ENCODE measurements at places on chromosomes 5 and 9.

DNA sequence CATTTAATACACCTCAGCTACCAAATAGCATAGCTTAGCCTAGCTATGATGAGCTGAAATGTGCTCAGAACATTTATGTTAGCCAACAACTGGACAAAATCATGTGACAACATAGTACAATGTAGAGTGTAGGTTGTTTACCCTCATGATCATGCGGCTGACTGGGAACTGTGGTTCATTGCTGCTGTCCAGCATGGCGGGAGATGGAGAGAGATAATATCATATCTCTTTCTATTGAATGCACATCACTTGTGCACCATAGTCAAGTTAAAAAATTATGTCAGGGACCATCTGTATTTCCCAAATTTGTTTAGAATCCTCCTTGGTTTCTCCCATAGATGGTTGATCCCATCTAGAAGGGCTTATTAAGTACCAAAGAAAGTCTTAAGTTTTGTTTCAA, 151.1 kb upstream of the ELL2 start:
- DNase-seq: no peak

DNA sequence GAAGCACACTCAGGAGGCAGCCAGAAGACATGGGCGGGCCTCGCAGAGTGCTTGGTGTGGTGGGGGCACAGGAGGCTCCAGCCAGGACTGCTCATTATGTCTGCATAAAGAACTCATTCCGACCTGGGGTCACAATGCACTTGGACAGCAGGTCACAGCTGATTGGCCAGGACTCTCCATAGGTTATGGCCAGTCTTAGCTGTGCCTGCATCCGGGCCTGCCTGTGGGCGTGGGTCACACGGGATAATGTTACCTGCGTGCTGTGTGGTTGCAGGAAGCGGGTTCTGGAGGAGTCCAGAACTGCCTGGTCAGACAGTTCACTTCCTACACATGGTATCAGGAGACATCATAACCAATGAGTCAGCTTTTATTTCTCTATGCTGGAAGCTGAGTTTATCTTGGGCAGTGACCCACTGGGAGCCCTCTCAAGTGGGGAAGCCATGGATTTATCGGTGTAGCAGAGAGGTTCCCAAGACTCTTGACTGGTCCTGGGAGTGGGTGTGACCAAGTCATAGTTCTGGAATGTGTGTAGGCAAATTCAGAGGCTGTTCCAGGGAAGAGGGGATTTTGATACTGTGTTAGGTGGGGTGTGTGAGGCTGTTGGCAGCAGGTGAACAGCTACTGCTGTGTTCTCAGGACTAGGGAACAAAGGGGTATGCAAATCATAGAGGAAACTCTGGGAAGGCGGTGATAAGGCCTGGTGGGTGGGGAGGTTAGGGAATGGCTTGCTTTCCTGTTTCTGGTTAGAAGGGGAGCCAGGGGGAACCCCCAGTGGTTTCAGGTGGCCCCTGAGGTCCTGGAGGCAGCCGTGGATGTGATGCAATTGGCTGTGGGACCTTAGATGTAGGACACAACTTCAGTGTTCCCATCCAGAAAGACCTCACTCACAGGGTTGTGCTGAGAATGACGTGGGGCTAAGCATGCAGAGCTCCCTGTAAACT, 51.3 kb downstream of the ARHGEF37 start:
- no peak for DNase-seq

DNA sequence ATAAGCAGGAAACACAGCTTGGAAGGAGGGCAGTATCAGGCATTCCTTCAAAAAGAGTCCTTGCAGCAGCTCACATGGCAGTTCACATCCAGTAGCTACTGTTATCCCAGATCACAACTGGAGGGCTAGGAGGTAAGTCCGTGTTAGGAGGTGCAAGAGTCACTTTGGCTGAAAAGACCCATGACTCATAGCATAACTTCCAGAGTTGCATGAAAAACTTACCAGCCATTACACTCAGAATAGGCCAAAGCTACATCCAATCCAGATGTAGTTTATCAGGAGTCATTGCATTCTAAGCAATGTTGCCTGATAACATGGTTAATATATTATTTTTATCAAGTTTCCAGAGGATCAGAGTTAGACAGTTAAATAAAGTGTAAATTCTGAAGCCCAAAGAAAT, 1126.4 kb upstream of the SEMA6A start:
- DNase-seq: no peak

DNA sequence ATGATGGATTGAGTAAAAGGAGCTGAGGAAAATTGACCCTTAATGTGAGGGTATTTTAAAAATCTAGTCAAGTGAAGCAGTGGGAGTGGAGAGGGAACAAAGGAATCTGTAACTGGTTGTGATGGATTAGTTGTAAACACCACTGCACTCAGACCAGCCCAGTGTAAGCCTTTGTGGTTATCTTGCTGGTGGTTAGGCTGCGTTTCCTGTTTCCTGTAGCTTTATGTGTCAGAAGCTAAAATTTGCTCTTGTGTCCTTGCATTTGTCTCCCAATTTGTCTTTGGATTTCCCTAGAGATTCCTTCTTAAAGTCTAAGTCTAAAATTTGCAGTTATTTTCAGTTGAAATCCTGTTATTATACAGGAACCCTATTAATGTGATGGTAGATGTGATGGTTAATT, 6.3 kb downstream of the IFNA21 start:
- peak; percentile 40 for DNase-seq

- no peak for DNase-seq
These were observed 106.5 kb upstream of the HAPLN1 start for GRCh38 chr5:83827111-83827557.

DNA sequence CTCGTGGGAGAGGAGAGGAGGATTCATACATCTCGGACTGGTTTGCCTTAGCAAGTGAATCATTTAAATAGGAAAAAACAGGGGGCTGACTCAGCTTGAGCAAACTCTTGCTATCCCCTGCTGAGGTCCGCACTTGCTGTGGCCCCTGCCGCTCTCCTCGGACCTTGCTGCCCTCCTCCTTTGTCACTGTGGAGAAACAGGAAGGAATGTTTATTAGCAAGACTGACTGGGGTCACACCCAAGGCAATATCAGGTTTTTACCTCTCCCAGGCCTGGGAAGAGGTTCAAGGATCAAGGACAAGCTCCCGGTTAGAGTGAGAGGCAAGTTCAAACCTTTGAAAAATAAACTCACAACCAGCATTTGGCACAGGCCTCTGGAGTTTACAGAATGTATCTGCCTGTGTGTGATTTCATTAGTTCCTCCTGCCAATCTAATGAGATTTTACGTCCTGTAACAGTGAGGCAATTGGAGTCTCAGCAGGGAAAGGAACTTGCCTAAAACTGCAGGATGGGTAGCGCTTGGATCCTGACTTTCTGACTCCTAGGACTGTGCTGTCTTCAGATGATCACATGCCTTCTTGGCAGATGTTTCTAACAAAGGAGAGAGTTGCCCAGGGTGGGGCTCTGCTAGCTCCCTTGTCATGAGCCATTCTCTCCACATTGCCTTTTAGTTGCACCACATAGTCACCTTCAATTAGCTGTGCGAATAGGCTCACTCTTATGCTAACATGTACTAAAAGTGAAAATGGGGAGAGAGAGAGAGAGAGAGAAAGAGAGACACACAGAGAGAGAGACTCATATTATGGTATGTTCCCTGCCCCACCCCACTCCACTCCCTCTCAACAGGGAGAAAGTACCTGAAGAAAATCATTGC, 108.6 kb upstream of the CDKN2B start:
- DNase-seq: no peak

DNA sequence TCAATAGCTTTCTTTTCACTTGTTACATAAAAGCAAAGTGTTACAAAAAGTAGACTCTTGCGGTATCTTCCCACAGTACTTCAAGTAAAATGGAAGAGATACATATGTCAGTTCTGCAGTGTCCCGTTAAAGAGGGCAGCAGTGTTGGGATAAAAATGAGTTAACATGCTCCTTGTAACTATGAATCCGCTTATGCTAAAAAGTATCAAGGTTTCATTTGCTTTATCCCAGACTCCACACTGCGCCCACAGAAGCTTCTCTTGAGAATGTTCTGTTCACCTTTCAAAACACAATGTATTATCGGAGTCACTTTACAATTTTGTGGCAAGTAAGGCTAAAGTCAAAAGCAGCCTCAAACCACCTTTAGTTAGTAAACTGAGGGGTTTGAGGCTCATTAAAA, 790 bp downstream of the PTAR1 start:
- no peak for DNase-seq

GRCh38 chr5:149283626-149284480, 12.2 kb downstream of the AFAP1L1 start:
- no peak for DNase-seq

DNA sequence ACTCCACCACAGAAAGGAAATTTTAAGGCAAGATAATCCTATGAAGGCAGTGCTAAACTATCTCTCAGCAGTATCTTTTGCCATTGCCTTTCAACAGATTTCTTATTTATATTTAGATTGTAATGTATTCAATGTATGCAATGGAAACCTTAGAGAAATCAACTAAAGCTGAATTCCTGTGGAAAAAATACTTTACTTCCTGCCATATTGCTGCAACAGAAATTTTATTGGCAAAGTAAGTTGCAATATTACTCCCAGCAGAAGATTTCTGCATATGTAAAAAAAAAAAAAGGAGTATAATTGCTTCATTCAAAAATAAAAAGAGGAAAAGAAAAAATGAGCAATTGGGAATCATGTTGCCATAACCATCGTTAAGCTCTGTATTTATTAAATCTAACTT, 454.6 kb upstream of the CD180 start:
- DNase-seq: no peak

- DNase-seq: no peak
These were observed 141.6 kb upstream of the SPRY4 start for GRCh38 chr5:142466195-142466971.

DNA sequence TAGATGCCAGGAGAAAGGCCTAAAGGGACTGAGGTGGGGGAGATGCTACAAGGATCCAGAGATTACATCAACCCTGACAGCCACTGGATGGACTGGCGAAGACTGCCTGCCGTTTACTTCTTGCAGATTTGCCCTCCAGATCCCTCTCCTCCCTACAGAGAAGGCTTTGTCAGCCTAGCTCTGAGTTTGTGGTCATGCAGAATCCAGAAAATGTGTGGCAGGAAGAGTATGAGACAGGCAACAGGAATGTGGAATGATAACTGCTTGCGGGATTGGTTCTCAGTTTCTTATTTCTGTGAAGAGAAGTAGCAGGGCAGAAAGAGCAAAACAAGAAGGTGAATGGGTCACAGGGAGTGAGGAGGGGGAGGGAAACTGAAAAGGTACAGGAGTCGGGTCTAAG, 129.6 kb downstream of the TLE1 start:
- no peak for DNase-seq

GRCh38 chr9:7756088-7756487, 43.5 kb downstream of the DMAC1 start:
- no peak for DNase-seq

DNA sequence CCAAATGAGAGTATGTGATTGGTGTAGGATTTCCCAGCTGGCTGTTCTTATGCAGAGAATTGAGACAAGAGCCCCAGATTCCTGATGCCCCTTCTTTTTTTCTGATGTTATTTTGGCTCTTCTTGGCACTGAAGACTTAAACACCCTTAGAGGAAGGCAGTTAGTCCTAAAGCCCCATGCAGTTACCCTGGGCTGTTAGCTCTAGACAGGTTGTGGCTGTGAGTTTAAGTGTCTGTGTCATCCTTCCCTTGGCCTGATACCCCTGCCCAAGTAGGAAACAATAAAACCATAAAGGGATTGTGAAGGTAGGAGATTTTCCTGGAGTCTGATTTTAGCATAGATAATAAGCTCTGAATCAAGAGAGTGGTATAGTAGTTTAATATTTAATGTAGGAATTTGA, 13.2 kb downstream of the TNPO1 start:
- DNase-seq: no peak

GRCh38 chr9:89312222-89312571, 1.2 kb downstream of the CKS2 start:
- DNase-seq: no peak

DNA sequence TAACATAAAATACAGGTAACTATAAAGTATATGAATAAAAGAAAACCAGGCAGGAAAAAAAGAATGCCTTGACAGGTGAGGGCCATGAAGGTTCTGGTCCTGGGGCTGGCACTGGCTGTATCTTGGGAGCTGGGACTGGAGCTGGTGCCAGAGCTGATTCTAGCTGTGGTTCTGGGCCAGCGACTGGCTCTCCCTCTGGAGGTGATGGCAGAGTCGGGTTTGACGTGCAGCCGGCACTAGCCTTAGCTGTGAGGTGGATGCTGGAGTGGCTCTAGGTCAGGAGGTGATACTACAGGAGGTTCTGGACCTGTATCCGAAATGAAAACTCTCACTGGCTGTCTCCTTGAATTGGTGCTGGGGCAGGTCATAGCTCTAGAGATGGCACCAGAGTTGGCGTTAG, 22.3 kb downstream of the OBP2B start:
- no peak for DNase-seq

DNA sequence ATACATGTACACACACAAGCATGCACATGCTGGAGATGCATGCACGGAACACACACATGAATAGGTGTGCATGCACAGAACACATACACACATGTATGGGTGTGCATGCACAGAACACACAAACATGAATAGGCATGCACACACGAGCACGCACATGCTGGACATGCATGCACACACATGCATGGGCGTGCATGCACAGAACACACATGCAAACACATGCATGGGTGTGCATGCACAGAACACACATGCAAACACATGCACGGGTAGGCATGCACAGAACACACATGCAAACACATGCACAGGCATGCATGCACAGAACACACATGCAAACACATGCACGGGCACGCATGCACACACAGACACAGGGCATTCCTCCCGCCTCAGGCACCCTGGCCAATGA, 382.3 kb downstream of the IRX2 start:
- DNase-seq: no peak

DNA sequence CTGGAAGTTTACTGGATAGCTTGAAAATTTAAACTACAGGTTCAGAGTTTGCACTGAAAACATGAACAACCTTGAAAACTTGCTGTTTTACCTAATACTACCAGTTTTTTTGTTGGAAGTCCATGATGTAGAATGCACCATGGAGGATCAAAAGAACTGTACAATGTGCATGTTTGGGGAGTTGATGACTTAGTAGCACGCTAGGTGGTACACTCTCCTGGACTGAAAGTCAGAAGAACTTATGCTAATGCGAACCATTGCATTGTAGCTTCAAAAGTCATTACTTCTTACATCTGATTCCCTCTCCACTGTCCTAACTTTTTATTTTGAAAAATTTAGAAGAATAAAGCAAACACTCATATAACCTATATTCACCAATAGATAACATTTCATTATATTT, 211.0 kb downstream of the OSTF1 start:
- no peak for DNase-seq

Data from GF-D8 (cell line).